Skin of body (tissue), 3 donors: ENCODE measurements at places on chromosomes 3 and 15. TPM values are rescaled to one million over a fixed set of nuclear protein-coding genes. Genes with fewer than 3 reads are reported as not detected.

DNA sequence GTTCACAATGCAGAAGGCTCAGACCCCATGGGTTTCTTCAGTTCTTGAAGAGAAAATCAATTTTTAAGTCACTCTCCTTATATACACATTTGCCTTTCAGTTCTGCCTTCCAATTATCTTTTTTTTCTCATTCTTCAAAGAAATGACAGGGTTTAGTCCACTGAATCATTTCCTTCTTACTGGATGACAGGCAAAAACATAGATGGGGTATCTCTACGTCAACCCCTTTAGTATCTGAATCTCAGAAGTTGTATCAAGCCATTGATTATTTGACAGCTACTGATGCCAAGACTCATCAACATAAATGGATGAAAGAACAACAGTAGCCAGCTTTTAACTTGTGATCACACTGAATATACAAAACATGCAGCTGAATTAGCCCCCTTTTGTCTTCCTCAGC, 6.5 kb downstream of the ATOSA start:
- DNase-seq = no peak

LNP1 gene
- total RNA-seq = 3.4 TPM

- DNase-seq = no peak
These were observed 813.4 kb upstream of the EPHA6 start for GRCh38 chr3:96000966-96001365.

- no peak for DNase-seq
These were observed 40.9 kb downstream of the TPRG1 start for GRCh38 chr3:189212681-189213080.

- no peak for DNase-seq
These were observed 21.3 kb downstream of the ADGRG7 start for GRCh38 chr3:100630664-100631063.

SUMF1 gene
- total RNA-seq = 34.0 TPM
